Hematopoietic multipotent progenitor cell treated with erythropoietin and hydrocortisone succinate and interleukin-3 and kit ligand, for 15 days (in vitro differentiated cells): ENCODE measurements at places on chromosomes 12 and 14.

DNA sequence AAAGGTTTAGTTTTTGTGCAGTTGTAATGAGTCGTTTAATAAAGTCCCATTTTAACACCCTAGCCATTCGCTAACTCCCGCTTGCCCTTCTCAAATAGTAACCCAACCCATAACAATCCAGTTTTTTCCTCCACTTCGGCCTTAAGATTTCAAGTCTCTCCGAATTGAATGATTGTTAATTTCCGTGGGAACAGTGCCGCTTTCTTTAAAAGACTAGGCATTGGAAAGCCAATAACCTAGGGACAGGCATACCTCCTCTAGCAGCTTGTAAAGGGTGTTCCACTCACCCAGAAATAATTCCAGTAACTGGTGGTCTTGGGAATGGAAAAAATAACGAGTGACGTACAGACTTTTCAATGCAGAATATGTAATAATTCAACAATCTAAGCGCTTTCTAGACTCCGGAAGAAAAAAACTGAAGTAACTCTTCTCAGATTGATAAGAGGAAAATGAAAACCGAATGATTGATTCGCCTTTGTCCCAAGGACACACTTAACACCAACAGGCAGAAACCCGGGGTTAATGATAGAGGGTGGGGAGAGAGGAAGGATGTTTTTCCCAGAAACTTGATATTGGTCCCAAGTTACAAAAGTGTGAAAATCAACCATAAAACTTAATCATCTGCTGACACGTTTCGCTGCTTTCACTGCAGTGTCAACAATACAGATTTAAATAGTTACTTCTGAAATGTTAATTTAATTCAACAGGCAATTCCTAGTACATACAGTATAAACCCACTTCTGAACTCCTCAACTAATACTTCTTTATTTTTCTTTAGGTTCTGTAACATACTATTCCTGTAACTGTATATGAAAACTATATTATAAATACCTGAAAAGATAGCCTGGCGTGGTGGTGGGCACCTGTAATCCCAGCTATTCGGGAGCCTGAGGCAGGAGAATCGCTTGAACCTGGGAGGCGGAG is 1.0 kb upstream of the SINHCAF start:
- DNase-seq = no peak

- no peak for DNase-seq
These were observed 245.3 kb downstream of the C12orf42 start for GRCh38 chr12:103250487-103250886.

GRCh38 chr12:109998241-109998903 is 858 bp upstream of the ANKRD13A start:
- DNase-seq = no peak

DNA sequence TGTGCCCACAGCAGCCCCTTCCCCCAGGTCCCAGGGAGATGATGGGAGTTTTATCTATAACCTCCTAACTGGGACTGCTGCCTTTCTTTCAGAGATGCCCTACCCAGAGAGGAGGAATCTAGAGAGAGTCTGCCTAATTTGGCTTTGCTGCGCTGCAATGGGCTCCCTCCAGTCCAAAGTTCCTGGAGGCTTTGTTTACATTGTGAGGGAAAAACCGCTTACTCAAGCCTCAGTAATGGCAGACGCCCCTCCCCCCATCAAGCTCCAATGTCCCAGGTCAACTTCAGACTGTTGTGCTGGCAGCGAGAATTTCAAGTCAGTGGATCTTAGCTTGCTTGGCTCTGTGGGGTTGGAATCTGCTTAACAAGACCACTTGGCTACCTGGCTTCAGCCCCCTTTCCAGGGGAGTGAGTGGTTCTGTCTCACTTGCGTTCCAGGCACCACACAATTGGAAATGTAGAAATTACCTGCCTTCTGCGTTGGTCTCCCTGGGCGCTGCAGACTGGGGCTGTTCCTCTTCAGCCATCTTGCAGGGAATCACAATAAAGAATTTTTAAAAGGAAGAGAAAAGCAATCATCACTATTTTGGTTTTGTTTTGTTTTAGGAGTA is 262.5 kb downstream of the FOXG1 start:
- DNase-seq = no peak

DNA sequence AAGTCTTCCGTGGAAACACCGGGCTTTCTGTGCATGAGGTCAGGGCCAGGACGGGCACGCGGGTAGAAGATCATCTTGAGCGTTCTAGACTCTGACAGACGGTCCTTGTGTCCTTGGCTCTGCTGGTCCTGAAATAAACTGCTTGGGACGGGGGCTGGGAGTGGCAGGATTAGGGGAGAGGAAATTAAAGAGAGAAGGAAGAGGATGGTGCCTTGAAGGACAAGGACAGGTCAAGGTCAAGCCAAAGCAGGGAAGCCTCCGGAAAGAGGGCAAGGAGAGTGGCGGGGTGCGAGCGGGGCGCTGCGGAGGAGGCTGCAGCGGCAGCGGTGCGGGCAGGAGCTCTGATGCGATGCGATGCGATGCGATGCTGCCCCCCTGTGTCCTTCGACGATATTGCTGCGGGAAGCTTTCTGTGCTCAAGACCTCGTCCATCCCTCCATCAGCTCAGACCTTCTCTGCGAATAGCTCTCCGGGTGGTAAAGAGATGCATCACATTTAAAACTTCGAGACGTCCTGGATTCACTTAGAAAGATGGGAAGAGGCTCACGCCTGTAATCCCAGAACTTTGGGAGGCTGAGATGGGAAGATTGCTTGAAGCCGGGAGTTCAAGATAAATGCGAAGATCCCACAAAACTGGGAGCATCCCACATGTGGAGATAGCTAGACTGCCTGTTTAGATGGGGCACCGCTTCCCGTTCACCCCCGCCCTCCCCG is 110.1 kb upstream of the TMEM132D start:
- DNase-seq = no peak

DNA sequence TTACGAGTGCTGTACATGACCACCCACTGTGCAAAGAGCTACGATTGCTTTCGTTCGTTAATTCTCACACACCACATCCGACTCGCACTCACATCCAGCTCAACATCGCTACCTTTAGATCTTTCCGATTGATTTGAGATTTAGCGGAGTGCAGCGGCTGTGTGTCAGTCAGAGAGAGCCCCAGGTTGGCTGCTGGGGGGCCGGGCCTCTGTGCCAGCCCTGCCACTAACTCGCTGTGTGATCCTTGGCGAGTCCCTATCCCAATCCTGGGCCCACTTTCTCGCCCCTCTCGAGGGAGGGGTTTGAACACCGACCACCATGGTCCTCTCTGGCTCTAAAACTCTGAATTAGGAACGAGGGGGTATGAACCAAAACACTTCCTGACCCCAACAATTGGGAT is 8.6 kb downstream of the DLK1 start:
- no peak for DNase-seq

DNA sequence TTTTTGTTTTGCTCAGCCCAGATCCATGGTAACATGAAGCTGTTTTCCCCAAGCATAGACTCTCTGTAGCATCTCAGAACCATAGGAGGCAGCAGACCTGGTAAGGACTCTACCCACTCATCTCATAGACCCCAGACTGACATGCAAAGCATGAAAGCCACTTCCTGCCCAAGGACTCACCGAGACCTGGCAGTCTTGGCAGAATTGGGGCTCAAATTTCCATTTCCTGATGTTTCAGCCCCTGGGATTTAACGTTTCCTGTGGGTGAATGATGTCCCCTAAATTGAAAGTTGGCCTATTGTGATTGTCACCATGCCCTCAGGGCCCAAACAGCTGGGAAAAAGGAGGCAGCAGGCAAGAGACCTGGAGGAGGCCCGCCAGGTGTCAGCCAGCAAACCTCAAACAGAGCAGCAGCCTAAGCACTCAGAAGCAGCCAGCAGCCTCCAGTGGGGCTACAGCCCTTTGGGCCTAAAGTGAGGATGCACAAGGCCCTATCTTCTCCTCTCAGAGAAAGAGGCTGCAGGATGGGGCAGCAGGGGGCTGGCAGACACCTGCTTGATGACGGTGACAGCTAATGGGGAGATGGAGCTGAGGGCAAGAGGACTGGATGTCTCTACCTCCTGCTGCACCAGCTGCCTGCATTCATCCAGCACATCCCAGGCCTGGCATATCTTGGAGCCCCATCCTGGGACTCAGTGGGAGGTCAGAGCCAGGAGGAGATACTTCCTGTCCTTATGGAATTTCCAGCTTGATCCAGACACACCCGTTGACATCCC is 8.5 kb downstream of the KRT85 start:
- no peak for DNase-seq

GRCh38 chr14:94886931-94887330 is 117.0 kb upstream of the GSC start:
- DNase-seq = no peak

GRCh38 chr14:59096303-59096702 is 92.2 kb upstream of the DAAM1 start:
- no peak for DNase-seq

- DNase-seq = no peak
These were observed 7.1 kb upstream of the TBX5 start for GRCh38 chr12:114412825-114413749.

GRCh38 chr12:69660164-69660863 is 38.8 kb downstream of the BEST3 start:
- peak; percentile 83 for DNase-seq

DNA sequence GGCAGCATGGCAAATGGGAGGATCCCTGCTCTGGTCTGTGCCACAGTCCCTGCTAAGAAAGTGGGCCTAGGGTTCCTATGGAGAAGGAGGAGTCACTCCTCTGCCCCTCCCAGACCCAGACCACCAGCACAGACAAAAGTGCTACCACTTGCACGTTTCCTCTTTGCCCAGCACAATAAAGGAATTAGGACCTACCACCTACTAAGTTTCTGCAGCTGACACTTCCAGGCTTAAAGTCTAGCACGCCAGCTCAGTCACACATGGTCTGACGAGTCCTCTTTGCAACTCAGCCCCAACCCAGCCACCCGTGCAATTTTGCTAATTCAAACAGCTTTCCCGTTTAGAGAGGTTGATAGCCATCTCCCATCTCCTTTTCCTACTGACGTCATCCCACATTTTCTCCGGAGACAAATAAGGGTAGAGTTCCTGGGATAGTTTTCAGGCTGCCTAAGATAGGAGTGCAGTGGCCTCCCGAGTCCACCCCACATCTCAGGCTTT is 66.2 kb upstream of the PTGR2 start:
- DNase-seq = no peak

GRCh38 chr12:107549651-107550480 is 135.7 kb upstream of the PWP1 start:
- DNase-seq = no peak

DNA sequence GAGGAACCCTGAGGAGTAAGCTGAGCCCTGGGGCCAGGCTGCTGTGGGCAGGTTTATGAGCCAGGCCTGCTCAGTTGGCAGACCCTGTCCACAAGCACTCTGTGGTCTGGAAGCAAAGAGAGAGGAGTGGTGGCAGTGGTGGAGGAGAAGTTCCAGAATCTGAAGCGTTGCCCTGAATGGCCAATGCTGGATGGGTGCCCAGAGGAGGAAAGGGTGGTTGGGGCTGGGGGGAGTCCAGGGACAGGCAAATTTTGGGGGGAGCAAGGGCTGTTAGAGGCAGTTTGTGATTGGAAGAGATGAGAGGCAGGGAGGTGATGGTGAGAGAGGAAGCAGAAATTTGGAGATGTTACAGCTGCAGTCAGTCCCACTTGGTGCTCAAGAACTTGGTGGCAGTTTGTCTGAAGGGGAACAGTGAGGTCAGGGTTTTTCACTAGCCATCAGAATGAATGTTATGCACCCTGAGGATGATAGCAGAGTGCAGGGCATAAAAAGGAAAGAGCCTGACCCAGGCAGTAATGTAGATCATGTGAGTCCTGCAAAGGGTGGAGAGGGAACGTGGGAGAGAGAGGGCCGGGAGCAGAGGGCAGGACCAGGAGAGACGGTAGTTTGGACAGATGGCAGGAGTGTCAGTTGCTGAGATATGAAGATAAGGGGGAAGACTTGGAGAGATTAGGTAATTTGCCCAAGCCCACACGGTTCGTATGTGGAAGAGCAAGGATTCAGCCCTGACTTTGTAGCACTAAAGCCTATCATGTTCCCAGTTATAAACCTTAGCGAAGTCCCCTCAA is 51.2 kb downstream of the GALNT8 start:
- no peak for DNase-seq

- no peak for DNase-seq
These were observed 29.7 kb downstream of the SFSWAP start for GRCh38 chr12:131740626-131741025.

- no peak for DNase-seq
These were observed 50.0 kb downstream of the NCOR2 start for GRCh38 chr12:124517260-124518050.

GRCh38 chr12:102462386-102462785 is 18.0 kb downstream of the IGF1 start:
- DNase-seq = no peak

DNA sequence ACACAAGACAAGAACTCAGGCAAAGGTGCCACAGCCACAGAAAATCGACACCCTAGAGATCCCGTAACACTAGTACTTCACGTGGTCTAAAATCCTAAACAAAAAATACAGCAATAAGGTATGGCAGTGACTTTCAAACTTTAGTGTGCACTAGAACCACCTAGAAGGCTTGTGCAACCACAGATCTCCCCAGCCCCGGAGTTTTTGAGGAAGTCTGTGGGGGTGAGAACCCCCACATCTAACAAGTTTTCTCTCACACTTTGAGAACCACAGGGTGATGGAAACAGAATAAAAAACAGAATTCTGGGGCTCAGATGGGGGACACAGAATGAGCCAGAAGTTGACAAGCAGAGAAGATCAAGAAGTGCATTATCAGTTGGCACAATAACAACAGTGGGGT is 254.0 kb downstream of the ANO6 start:
- no peak for DNase-seq

- DNase-seq = no peak
These were observed 24.7 kb downstream of the CLMN start for GRCh38 chr14:95294834-95295599.

DNA sequence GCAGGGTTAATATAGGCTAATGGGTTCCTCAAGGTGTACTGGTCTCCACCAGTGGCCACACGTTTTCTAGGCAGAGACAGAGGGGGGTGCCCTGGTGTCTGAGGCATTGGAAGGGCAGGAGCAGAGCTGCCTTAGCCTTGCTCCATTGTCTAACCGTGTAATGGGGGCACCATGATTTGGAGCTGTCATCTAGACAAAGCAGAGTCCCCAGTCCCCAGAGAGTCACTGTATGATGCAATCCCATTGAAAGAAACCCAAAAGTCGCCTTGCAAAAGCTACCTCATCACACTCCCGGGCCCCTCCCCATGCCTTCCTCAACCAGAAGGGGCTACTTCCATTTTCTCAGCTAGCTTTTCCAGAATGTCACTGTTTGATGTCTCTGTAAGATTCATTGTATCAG is 487.1 kb downstream of the AACS start:
- no peak for DNase-seq

DNA sequence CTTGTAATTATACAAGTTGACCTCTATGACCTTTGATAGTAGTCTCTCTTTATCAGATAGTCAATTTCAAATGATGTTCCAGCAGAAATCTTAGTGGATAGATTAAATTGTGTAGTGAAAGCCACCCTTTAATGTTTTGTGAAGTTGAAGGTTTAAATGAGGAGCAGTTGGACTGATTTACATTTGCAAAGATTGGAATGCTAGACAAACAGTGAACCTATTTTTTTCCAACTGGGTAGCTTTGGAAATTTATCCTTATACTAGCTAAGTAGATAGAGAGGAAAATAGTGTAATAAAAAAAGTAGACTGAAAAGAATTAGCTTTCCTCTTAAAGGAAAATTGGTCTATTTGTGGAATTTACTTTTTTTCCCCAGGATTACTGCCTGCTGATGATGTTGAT is 53.7 kb downstream of the LMO3 start:
- DNase-seq = no peak
